ENCODE measurements at places on chromosomes 4 and X.

DNA sequence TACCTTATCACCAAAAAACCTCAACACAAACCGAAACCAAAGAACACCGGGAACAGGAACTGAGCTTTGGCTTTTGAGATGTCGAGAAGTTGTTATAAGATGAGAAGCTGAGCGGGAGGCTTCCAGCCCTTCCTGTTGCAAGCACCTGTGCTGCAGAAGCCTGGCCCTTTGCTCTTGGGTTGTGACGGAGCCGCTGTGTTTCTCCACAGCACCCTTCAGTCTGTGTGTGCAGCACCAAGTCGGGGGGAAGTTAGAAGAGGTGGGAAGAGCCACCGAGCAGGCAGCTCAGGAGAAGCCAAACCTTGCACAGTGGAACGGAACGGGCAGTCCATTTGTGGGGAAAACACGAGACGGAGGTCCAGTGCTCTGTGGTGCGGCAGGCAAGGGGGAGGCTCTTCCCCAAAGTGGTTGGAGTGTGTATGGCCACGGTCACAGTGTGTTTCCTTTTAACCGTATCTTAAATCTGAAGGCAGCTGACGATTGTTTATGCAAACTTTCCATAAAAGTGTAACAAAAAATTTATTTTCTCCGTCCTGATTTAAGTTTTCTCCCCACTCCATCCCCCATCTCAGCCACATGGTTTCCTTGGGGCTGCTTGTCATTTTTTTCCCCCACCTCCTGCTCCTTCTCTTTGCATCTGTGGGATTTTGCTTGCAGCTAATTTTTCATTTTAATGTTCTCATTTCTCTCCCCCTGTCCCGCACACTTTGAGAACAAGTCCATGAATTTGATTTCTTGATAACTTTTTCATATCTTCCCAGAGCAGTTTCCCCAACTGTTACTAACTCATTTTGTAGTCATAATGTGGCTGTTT is 123.7 kb downstream of the STOX2 start:
- DNase-seq: no peak

DNA sequence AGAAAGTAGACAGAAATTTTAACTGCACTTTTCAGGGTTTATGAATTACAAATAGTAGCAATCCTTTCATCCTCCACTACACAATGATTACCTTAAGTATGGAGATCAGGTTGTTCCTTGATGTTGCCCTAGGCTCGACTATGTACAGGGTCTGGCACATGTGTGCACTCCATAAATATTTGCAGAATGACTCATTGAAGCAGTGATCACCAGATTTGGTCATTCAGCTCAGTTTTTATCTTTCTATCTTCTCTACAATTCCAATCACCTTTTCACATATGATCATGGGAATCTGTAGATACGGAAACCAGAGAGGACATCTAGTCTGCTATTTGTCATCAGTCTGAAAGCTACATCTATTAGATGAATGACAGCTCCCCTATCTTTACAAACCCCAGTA is 171.7 kb upstream of the HCCS start:
- no peak for DNase-seq

GRCh38 chr4:108888769-108889168 is 125.9 kb upstream of the ETNPPL start:
- DNase-seq: no peak

GRCh38 chr4:22802876-22803275 is 110.1 kb downstream of the GBA3 start:
- DNase-seq: no peak

DNA sequence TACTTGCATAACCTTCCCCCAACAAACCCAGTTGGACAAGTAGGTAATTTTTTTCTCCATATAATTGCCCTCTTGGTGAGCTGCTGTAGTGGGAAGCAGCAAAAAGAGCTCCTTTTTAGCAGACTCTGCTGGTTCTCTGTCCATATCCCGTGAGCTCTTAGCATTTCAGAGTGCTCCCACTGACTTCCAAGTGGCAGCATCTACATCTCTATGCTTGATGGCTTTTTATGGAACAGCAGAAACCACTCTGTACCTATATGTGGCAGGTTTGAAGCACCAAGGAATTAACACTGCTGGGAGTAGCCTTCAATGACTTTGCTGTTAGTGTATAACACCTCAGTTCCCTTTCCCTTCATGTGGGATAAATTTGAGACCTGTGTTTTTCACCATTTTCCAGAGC is 168.4 kb upstream of the NHS start:
- DNase-seq: no peak

DNA sequence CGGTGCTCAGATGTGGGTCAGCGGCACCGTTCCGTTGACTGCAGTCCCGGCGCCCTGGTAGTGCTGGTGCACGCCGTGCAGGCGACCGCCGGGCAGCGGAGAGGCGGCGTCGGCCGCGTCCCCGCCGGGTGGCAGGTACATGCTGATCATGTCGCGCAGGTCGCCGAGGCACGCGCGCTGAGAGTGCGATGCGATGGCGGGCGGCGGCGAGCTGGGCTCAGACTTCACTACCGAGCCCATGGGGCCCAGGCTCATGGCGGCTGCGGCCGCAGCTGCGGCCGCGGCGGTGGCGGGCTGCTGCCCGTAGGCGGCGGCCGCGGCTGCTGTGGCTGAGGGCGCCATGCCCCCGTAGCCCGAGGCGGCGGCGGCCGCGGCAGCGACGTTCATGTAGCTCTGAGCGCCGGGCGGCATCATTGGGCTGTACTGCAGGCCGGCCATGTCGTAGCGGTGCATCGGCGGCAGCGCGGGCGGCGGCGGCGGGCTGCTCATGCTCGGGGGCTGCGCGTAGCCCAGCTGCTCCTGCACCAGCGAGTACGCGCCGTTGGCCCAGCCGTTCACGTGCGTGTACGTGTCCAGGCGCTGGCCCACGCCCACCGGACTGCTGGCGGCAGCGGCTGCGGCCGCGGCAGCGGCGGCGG is 1.0 kb downstream of the SOX3 start:
- no peak for DNase-seq

GRCh38 chrX:118603981-118604380 is 108.4 kb downstream of the DOCK11 start:
- DNase-seq: peak; percentile 53

DNA sequence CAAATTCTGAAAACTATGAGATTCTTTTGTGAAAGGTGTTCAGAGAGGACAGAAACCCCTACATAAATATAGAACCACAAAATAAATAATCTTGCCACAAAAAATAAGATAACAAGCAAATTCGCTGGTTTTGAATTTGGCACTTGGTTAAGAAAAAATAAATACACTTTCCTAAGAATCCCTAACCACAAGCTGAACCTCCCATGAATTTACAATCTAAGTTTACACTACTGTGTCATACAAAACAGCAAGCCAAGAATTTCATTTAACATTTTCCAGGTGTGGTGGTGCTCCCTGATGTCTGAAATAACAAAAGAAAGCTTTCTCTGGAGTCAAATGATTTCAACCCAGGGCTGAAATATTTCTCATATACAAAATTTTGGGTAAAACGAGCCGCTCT is 121.0 kb downstream of the KCNIP4 start:
- no peak for DNase-seq

GRCh38 chrX:40243755-40244515 is 146.2 kb upstream of the BCOR start:
- no peak for DNase-seq

DNA sequence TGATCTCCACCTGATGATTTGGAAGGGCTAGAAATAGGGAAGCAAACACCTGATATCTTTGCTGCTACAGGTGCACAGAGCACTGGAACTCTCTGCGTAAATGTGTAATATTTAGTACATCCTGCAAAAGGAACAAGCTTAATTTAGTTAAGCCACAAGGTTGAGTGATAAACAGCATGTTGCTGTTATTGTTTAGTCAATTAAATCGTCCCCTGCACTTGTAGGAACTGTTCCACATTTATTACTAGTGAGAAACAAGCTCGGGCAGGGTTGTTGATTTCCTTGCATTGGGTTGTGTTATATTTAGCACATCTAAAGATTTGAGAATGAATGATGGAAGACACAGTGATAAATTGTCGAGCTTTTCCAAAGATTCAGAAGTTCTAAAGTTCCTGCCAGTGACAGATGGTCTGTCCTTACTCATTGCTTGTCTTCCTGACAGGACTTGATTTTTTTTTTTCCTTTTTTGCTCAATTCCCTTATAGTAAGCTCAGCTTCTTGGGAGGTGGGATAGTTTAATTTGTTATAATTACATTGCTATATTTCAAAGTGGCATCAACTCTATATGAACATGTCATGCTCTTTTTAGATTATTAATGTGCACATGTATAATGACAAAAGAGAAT is 627.0 kb upstream of the ATOH1 start:
- DNase-seq: peak; percentile 54

DNA sequence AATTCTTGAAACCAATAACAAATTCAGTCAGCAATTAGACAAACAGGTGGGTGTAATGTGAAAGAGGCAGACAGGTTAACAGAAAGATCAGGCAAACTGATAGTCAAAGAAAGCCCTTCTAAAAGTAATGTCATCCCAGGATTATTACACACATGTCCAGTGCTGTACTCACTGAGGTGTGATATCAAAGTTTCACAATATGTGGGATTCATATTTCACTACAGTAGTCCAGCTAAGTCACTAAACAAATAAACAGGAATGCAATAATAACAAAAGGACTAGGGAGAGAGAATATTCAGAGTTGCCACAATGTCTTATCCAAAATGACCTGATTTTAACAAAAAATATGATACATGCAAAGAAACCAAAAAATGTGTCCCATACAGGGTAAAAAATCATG is 787.5 kb downstream of the FSTL5 start:
- no peak for DNase-seq

- no peak for DNase-seq
Observed at GRCh38 chrX:130086447-130087206, 23.7 kb downstream of the ELF4 start.

- DNase-seq: no peak
Observed at GRCh38 chrX:146409528-146409927, 400.0 kb upstream of the CXorf51B start.

DNA sequence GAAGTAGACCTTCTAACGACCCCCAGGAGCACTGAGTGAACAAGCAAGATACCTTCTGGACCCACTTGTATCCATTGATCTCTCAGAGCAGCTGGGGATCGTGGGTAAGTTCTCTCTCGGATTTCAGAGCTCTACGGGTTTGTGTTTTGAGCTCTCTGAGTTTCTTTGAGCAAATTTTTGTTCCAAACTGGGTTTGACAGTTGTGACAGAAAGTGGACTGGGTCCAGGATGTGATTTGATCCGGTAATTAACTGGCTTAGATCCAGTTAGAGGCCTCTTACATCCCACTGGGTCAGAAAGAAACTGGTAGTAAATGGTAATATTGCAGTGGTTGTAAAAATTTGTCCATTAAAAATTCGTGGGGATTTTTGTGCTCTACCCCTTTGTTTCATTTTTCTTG is 459.2 kb downstream of the INPP4B start:
- no peak for DNase-seq

- DNase-seq: no peak
Observed at GRCh38 chr4:142550965-142551364, 295.1 kb downstream of the INPP4B start.

DNA sequence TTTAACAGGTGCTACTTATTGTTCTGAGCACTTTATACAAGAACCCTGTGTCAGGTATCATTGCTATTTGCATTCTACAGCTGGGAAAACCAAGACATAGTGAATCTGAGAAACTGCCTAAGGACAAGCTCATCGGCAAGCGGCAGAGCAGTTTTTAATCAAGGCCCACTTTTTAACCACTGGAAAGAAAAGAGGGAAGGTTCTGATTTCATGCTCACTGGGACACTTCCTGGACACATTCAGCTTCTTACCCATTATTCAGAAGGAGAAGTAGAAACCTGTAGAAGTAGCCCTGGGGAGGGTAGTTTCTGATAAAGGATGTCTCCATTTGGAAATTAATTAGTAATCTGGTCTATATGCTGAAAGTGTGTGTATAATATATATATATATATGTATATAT is 2.5 kb upstream of the LNX1 start:
- DNase-seq: no peak

DNA sequence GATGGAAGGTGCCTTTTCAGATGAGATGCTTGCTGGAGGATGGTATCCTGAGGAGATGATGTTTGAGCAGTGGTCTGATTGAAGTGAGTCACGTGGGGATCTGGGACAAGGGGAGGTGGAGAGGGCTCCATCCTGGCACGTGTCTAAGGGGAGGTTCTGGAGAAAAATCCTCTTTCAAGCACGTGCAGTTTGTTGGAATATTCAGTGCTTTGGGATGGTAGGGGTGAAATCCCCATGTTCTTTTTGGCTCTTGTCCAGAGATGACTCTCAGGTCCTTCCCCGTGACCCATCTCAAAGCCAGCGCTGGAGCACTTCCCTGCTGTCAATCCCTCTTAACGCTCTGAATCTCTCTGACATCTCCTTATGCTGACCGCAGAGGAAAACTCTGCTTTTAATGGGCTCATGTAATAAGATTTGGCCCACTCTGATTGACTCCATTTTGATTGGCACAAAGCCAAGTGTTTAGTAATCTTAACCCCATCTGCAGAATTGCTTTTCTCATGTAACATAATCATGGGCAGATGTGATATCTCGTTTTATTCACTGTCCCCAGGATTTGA is 10.8 kb upstream of the KLKB1 start:
- DNase-seq: no peak

DNA sequence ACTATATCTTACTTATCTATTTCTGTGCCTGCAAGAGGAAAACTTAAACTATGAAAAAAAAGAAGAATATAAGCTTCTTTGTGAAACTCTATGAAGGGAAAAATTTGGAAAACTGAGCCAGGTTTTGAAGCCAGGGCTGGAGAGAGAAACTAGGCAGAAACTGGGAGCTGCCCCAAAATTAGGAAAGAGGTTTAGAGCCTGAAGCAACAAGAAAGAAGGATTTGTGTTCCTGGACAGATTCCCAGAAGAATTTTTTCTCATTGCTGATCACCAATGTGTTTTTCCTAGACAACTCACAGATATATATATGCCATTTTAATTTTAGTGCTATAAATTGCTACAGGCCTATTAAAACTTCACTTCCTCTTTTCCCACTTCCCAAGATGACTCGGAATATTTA is 245.0 kb upstream of the GEMIN8 start:
- peak; percentile 2 for DNase-seq

- no peak for DNase-seq
Observed at GRCh38 chr4:29043411-29043810, 1676.8 kb upstream of the PCDH7 start.

DNA sequence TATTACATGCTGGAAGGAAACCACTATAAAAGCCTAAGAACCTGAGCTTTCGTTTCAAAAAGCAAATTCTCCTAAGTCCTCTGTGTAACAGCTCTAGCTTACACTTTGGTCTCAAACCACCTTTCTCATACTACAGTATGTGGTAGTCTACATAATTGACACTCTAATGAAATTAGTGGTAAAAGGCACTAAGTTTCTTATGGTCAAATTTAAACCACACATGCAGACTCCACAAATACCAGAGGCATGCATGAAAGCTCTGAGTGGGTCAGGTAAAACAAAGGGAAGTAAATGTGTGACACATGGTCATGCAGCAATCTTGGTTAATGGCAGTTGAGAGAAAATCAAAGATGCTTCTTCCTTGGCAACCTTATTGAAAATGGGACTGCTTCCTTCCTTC is 187.8 kb downstream of the CCNG2 start:
- no peak for DNase-seq

GRCh38 chr4:57369446-57369845 is 259.3 kb upstream of the IGFBP7 start:
- no peak for DNase-seq

GRCh38 chr4:787561-787981 is 38.4 kb downstream of the CPLX1 start:
- no peak for DNase-seq

- DNase-seq: no peak
Observed at GRCh38 chr4:36189511-36190226, 54.6 kb downstream of the ARAP2 start.

Data from cerebellar cortex (tissue), 1 donor.